ENCODE measurements at places on chromosomes 4 and X.
A peak's percentile ranks its signal among the peaks of the same experiment; 100 is the strongest.

DNA sequence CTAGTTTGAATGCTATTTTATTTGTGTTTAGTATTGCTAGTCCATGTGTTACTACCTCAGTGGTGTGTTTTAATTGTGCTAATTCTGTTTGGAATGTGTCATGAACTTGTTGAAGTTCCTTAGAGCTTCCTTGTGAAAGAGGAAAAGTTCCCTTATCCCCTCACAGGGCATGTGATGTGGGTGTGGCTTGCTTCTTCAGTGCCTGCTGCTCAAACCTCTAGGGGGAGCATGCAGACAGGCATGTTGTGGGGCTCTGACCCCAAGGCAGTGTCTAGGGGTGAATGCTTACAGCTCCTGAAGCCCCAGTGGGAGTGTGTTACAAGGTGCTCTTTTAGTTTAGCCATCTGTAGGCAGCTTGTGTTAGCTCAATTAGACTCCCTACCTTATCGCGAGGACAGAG, 86.5 kb downstream of the MAGED4 start:
- no peak for DNase-seq

DNA sequence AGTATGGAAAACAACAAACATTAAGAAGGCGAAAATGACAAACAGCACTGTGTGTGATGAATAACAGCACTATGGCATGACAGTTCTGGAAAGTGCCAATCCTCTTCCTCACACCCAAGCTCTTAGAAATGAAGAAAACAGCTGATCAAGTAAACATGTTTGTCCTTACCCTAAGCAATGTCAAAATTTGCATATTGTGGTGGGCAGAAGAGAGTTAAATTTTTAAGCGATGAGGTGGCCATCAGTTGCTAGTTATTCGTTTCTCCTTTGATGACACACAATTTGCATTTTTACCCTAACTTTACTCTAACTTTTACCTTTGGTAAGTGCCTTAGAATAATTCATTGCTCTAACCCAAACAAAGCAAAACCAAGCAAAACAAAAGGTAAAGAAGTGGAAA, 8.8 kb downstream of the PROM1 start:
- DNase-seq, result no peak

GRCh38 chr4:145788755-145789154, 108.8 kb downstream of the C4orf51 start:
- DNase-seq, result no peak

- no peak for DNase-seq
These were observed 1877.9 kb upstream of the PCDH7 start for GRCh38 chr4:28842271-28842670.

GRCh38 chrX:50719614-50720013, 94.4 kb downstream of the SHROOM4 start:
- no peak for DNase-seq

DNA sequence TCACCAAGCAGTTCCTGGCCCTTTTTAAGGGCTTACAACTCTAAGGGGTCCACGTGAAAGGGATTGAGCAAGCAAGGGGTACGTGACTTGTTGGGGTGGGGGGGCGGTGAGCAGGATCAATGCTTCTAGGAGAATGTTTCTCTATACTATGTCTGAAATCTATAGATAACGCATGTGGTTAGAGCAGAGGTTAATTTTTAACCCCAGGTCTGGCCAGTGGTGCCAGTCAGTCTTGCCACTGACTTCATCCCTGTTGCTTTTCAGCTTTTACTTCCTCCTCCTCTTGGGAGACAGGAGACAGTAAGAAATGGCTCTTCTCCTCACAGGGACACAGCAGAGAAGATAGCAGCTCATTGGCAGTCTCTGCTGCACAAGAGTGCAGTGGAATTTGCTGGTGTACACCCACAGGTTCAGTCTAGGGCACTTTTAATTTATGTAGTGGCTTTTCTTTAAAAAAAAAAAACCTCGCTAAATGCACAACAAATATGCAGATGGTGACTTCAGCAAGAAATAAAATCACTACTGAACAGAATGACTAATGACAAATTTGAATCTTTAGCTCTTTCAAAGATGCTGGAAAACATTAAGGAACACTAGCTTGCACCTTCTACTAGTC, 190.5 kb downstream of the CCNG2 start:
- DNase-seq, result no peak

DNA sequence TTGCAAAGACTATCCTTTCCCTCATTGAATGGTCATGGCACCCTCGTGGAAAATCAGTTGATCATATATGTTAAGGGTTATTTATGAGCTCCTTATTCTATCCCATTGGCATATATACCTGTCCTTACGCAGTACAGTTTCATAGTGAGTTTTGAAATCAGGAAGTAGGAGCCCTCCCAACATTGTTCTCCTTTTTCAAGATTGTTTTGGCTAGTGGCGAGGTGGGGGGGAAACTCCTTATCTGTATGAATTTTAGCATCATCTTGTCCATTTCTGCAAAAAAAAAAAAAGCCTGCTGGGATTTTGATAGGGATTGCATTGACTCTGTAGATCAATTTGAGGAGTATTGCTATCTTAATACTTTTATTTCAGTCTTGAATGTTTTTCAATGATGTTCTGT, 2.5 kb upstream of the USP9X start:
- DNase-seq, result no peak

- DNase-seq, result no peak
These were observed 180.5 kb upstream of the ETNPPL start for GRCh38 chr4:108943371-108943770.

DNA sequence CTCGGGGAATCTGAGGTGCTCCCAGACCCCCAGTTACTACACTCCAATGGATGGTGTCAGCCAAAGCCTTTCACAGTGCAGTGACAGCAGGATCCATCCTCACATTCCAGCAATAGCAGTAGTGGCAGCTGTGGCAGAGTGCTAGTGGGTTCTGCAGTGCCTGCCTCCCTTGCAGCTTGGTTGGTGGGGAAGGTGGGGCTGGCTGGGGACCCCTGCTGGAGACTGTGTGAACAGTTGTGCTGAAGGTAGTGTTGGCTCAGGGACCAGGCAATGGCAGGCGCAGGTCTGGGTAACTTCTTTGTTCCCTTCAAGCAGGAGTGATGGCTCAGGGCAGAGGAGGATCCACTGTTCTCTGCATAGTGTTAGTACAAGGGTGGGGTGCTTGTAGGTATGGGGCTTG, 343.7 kb upstream of the TRAM1L1 start:
- DNase-seq, result no peak

DNA sequence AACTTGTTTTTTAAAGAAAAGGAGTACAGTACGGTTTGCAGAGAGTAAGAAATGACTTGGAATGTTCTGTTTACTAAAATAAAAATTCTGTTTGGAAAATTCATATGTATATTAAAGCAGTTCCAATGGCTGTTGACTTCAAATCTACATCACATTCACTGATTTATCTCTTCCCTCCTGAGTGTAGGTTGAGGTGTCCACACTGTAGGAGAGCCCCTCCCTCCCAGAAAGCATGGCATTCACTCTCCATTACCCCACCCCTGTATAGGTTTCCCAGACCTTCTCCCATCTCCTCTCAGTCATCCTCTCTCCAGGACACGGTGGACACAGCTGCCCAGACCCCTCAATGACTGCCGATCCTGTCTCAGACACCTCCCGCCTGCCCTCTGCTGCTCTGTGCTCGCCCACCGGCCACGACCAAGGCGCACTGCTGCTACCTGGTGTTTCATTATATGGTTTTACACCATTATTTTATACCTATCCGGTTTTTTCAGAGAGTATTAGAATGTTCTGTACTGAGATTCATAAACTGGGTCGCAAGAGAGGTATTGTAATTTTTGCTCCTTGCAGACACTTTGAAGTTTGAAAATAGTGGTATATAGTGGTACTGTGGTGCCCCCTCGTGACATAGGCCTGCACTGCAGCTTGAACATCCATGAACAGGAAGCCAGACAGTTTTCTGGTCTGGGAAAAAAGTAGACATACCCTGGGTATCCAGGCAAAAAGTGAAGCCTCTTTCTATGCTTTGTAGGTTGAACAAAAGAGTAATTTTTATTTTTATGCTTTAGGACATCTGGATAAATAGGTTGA, 38.8 kb upstream of the BEX4 start:
- DNase-seq, result peak; percentile 25

DNA sequence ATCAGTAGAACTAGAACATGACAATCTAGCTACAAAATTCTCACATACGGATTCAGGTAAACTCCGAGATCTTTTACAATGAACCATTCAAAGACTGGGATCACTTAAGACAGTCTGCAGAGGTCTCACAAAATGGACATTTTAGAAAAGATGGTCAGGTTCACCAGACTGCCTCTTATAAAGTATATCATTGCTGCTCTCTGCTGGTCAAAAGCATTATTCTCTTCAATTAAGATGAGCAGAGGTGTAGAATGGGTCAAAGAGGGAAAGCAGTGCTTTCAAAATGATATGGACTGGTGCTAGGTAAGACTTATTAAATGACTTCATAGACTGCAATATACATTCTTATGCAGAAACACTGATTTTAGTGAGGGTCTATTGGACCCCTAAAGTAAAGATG, 434.7 kb downstream of the PACRGL start:
- peak; percentile 13 for DNase-seq

- DNase-seq, result no peak
These were observed 645.8 kb downstream of the STIM2 start for GRCh38 chr4:27506401-27506800.

DNA sequence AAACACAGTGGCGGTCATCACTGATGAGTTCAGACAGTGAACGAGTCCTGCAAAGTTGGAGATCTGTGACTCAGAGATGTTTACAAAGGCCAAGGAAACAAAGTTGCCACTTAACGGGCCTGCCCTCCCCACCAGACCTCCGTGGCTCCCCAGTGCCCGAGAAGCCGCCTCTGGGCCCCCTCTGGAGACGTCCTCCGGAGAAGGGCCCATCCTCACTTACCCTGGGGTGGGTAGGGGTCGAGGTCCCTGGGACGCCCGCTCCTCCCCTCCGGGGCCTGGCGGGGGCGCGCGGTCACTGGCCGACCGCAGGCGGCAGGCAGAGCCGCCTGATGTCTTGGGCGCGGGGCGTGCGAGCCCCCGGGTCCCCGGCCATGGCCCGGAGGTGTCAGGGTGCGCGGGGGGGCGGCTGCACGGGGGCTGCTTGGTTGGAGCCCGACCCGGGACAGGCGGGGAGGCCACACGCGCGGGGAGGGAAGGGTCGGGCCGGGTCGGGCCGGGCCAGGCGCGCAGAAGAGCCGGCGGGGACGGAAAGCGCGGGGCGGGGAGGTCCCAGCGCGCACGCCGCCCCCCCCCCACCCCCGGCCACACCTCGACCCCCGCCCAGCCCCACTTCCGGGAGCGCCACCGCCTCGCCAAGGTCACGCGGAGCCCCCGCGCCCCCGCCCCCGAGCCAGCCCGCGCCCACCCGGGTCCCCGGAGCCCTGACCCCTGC, 529 bp downstream of the DHRSX start:
- DNase-seq, result no peak

DNA sequence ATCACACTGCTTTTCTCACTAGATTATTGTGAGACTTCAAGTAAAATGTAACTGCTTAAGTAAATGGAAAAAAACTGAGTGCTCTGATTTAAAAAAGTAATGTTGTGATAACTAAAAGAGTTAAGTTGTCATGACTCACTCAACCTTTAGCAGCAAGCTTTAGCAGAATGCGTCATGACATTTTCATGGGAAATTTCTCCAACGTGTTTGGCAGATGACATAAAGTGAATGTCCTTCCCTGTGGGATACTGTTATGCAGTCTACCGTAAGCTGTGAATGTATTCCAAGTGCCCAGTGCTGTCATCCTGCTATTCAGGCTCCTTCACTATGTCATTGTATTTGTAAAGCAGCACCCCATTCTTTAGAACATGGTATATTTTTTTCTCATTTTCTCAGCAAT, 136.2 kb downstream of the CPXCR1 start:
- DNase-seq, result no peak

DNA sequence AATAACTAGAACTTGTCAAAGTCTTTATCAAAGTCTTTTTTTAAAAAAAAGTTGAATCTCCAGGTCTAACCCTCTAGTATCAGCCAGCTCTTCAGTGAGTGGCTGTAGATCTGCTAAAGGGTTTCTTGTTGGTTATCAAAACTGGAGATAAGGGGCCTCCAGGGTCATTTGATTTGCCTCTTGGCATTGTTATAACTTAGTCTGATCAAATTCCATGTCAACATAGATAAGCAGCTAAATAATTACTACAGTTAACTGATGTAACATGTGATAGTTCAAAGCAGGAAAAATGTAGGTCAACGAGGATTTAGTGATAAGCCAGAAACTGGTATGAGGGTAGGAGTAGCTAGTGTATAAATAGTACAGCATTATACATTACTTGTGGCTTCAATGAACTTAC, 465.1 kb downstream of the PDHA2 start:
- no peak for DNase-seq

DNA sequence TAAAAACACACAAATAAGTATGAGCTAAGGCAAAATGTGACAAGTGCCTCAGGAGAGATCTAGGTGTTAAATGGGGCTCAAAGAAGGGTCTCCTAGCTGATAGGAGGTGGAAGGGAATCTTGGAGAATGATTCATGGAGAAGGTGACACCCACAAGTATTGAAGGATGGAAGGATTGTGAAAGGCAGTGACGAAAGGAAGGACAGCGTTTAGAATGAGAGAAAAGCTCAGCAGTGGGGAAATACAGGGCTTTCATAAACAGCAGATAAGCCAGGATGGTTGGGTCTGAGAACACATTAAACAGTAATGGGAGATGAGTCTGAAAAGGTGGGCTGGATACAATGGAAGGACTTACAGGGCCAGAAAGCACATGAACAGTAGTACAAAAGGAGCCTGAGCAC, 11.5 kb downstream of the ANXA5 start:
- DNase-seq, result no peak

Data from NCI-H510A treated with DMSO at 0.1 percent for 48 hours (cell line).